ENCODE measurements at places on chromosomes 13 and 19.
A peak's percentile ranks its signal among the peaks of the same experiment; 100 is the strongest.

DNA sequence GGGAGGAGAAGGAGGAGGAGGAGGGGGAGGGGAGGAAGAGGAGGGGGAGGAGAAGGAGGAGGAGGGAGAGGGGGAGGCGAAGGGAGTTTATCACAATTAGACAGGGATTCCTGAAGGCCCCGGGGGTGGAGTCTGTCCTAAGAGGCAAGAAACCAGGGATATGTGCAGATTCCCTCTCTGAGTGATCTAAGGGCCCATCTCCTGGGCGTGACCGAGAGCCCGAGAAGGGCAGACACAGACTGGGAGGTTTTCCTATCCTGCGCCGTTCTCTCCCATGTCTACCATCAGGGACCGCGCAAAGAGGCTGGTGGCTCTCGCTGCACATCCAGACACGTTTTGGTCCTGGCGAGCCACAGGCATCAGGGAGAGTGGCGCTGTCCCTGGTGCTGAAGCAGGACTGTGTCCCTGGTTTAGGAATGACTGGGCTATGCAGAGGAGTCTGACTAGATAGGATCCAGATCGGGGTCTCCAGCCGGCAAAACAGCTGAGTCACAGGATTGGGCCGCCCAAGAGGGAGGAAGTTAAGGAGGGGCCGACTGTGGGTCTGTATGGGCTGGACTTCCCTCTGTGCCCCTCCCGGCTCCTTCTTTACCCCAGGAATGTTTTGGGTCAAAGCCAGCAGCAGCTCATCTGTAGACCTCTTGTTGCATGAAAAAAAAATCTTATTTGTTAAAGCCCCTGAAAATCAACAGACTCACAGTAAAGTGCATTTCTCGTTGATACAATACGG, 17.9 kb upstream of the ZNF175 start:
- DNase-seq: peak; percentile 16

DNA sequence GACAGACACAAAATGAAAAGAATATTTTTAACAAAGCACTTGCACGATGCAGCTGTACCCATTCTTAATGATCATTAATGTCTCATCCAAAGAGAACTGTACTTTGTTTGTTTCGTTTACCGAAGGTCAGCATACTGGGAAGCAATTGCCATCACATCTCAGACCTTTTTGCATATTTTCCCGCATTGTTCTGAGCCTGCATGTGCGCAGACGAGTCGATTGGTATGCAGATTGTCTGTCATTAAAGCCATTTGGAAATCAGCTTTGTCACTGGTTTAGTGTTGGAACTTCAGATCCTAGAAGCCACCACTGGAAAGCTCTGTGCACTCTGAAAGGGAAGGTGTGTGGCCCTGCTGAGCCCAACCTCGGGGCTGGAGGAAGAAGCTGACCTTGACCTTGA, 15.6 kb downstream of the SPACA7 start:
- DNase-seq: no peak

DNA sequence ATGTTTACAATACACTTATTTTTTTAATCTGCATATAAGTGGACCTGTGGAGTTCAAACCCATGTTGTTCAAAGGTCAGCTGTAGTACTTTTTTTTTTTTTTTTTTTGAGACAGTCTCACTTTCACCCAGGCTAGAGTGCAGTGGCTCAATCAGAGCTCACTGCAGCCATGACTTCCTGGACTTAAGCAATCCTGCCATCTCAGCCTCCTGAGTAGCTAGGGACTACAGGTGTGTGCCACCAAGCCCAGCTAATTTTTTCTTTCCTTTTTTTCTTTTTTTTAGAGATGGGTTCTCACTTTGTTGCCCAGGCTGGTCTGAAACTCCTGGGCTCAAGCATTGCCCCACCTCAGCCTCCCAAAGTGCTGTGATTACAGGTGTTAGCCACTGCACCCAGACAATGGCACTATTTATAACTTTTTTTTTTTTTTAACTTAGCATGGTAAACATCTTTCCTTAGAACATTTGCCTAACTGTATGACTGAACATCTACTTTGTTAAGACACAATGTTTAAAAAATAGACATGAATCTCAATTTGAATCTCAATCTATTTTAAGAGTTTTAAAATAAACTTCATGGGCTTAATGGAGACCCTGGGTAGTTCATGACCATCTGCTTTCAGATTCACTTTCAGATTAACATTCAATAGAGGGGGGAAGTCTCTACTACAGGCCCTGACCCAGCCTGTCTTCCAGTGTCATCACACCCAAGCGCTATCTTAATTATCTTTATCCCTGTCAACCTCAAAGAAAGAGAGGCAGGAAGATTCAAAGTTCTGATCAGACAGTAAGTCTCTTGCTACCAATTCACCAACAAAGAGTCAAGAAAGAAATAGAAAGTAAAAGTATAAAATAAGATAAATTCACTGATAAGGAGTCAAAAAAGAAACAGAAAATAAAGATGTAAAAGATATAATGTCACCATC, 97.7 kb upstream of the DOCK9 start:
- no peak for DNase-seq

- DNase-seq: no peak
These were observed 330.1 kb downstream of the DLEU7 start for GRCh38 chr13:50513300-50513877.

- DNase-seq: no peak
These were observed 46.8 kb upstream of the FARP1 start for GRCh38 chr13:98096059-98096458.

DNA sequence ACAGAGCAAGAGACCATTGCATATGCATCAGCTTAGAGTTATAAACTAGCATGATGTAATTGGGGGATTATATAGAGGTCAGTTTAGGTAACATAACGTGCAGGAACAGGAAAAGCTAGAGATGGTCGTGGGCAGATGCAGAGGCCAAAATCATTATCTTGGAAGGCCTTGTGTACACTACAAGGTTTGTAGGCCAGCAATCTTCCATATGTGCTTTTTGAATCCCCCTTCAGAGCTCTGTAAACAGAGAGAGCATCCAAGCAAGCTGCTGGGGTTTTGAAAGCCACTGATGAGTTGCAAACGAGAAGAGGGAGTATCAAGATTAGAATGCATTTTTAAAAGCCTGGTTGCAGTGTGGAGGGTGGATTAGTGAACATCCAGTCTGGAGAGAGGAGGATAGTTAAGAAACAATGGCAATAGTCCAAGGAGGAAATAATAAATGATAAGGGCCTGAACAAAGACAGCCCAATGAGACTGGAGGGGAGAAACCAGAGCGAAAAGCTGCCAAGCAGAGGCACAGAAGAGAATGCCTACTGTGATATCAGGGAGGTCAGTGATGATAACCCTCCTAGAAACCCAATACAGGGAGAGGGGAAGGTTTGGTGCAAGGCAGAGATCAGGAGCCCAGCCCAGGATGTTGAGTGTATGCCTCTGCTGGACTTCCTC, 109.6 kb downstream of the ZAR1L start:
- DNase-seq: no peak

DNA sequence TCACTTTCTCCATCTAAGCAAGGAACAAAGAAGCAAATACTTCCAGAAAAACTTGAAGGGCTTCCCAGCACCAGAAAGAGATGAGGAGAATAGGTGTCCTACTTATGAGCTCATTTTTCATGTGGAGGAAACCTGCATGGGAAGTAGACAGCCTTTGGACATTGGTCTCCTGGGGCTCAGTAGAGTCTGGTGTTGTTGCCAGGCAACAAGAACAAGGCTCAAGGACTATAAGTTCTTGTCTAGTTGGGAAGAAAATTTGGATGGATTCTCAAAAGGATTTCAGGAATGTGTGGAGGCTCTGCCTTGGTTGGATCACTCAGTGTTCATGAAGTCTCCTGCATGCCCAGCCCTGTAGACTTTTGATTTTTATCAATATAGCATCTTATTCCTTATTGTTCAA, 84.5 kb downstream of the MBNL2 start:
- no peak for DNase-seq

- DNase-seq: no peak
These were observed 520.1 kb upstream of the ARGLU1 start for GRCh38 chr13:107088061-107088460.

DNA sequence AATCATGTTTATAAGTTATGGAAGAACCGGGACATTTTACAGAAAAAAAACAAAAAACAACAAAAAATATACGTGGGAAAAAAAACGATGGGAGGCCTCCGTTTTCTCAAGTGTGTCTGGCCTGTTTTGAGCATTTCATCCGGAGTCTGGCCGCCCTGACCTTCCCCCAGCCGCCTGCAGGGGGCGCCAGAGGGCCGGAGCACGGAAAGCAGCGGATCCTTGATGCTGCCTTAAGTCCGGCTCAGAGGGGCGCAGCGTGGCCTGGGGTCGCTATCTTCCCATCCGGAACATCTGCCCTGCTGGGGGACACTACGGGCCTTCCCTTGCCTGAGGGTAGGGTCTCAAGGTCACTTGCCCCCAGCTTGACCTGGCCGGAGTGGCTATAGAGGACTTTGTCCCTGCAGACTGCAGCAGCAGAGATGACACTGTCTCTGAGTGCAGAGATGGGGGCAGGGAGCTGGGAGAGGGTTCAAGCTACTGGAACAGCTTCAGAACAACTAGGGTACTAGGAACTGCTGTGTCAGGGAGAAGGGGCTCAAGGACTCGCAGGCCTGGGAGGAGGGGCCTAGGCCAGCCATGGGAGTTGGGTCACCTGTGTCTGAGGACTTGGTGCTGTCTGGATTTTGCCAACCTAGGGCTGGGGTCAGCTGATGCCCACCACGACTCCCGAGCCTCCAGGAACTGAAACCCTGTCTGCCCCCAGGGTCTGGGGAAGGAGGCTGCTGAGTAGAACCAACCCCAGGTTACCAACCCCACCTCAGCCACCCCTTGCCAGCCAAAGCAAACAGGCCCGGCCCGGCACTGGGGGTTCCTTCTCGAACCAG, 1.8 kb upstream of the APOE start:
- DNase-seq: peak; percentile 72

DNA sequence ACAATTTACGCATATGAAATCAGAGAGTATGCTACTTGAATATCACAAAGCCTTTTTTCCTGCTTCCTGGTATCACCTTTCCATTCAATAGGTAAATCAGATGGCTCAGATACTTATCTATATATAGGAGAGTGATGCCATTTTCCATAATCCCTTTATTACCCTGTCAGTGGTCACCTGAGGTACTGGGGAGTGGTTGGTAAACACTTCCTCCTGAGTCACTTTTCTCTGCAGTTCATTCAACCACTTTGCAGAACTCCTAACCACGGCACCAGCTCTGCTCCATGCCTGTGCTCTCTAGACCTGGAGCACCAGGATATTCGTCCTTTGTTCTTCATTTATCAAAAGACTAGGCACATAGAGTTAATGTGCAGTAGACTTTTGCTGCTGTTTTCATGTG, 748.5 kb upstream of the KLHL1 start:
- DNase-seq: no peak

DNA sequence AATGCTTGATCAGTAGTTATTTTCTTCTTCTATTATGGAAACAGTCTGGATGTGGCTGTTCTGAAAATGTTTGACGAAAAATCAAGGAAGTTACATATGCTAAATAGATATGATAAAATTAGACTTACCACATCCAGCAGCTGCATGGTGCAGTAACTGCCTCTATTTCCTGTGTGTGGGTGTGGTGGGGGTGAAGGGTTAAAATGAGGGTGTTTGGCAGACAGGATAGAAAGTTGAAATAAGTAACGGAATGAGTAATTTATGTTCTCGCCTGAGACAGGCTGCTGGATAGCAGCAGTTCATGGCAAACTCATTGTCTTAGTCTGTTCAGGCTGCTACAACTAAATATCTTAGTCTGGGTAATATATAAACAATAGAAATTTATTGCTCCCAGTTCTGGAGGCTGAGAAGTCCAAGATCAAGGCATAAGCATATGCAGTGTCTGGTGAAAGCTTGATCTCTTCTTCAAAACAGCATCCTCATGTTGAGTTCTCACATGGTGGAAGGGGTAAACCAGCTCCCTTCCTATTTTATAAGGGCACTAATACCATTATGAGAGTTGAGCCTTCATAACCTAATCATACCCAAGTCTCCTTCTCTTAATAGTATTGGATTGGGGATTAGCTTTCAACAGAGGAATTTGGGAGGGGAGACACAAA, 1248.9 kb downstream of the SLITRK5 start:
- DNase-seq: no peak

DNA sequence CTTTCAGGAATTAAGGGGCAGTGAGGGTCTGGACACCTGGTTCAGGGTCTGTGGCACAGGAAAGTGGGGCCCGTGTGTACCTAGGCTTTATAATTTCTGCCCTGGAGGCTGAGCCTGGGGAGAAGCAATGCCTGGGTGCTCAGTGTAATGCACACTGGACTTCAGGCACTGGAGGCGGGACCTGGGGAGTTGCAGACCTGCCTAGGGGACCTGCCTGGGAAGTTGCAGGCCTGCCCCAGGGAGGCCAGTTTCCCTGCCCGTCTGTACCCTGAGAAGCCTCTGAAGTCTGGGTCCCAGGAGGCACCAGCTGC, 2.5 kb upstream of the TMEM59L start:
- no peak for DNase-seq

Measured in activated gamma-delta T cell treated with Interleukin-2 at 50 U/mL for 16 hours (primary cell).